ENCODE measurements at places on chromosomes 1 and 21. TPM values are rescaled to one million over a fixed set of nuclear protein-coding genes. Genes with fewer than 3 reads are reported as not detected.

The FCRL1 gene
- polyA plus RNA-seq = not detected

The HES2 gene
- polyA plus RNA-seq = 3.7 TPM

The CCDC30 gene
- 0.19 TPM for polyA plus RNA-seq

The CBR3 gene
- 8.5 TPM for polyA plus RNA-seq

The FBLIM1 gene
- polyA plus RNA-seq = 436 TPM

The TCEA3 gene
- polyA plus RNA-seq = 0.75 TPM

The NECTIN4 gene
- 0.29 TPM for polyA plus RNA-seq

The OR2W3 gene
- not detected for polyA plus RNA-seq

The PADI2 gene
- polyA plus RNA-seq = not detected

The HMGCL gene
- polyA plus RNA-seq = 26.2 TPM

The CRB1 gene
- polyA plus RNA-seq = not detected

The METTL25B gene
- 17.3 TPM for polyA plus RNA-seq

The SLC1A7 gene
- not detected for polyA plus RNA-seq

The NBPF10 gene
- 0.57 TPM for polyA plus RNA-seq

The CLCA1 gene
- not detected for polyA plus RNA-seq

The SPATC1L gene
- 11.5 TPM for polyA plus RNA-seq

The PEX19 gene
- 22.8 TPM for polyA plus RNA-seq

The CFAP107 gene
- not detected for polyA plus RNA-seq

The ATPAF1 gene
- 31.5 TPM for polyA plus RNA-seq

The WNT3A gene
- not detected for polyA plus RNA-seq

The MPL gene
- polyA plus RNA-seq = 0.14 TPM

The TMEM82 gene
- not detected for polyA plus RNA-seq

The RAB42 gene
- polyA plus RNA-seq = 1.4 TPM

The ADAM30 gene
- not detected for polyA plus RNA-seq

The IGSF5 gene
- not detected for polyA plus RNA-seq

The MROH9 gene
- polyA plus RNA-seq = not detected

The FCRL5 gene
- not detected for polyA plus RNA-seq

The NTMT2 gene
- not detected for polyA plus RNA-seq

The SYT14 gene
- polyA plus RNA-seq = 0.08 TPM

The FCGR3A gene
- not detected for polyA plus RNA-seq

The SLC45A1 gene
- polyA plus RNA-seq = 1.7 TPM

The LRRC38 gene
- not detected for polyA plus RNA-seq

The CCDC18 gene
- 2.2 TPM for polyA plus RNA-seq

The REG4 gene
- polyA plus RNA-seq = not detected

The OPN3 gene
- polyA plus RNA-seq = 17.0 TPM

The KCNA2 gene
- polyA plus RNA-seq = not detected

The LINGO4 gene
- not detected for polyA plus RNA-seq

The AADACL3 gene
- polyA plus RNA-seq = not detected

The DVL1 gene
- polyA plus RNA-seq = 38.2 TPM

The SPOCD1 gene
- polyA plus RNA-seq = 40.1 TPM

The C1orf116 gene
- not detected for polyA plus RNA-seq

The LENEP gene
- polyA plus RNA-seq = not detected

The ZNF683 gene
- not detected for polyA plus RNA-seq

The SGIP1 gene
- polyA plus RNA-seq = 30.9 TPM

The PTGFR gene
- 0.06 TPM for polyA plus RNA-seq

The CACHD1 gene
- 2.1 TPM for polyA plus RNA-seq

The RRP15 gene
- polyA plus RNA-seq = 0.84 TPM

The AHCTF1 gene
- 5.5 TPM for polyA plus RNA-seq

The GDAP2 gene
- 3.8 TPM for polyA plus RNA-seq

The DYRK3 gene
- 3.4 TPM for polyA plus RNA-seq

All from endothelial cell of umbilical vein (primary cell).